ENCODE measurements at places on chromosomes 16 and 17.

- no peak for DNase-seq
These were observed 389.6 kb upstream of the DYNLRB2 start for GRCh38 chr16:80150978-80151721.

DNA sequence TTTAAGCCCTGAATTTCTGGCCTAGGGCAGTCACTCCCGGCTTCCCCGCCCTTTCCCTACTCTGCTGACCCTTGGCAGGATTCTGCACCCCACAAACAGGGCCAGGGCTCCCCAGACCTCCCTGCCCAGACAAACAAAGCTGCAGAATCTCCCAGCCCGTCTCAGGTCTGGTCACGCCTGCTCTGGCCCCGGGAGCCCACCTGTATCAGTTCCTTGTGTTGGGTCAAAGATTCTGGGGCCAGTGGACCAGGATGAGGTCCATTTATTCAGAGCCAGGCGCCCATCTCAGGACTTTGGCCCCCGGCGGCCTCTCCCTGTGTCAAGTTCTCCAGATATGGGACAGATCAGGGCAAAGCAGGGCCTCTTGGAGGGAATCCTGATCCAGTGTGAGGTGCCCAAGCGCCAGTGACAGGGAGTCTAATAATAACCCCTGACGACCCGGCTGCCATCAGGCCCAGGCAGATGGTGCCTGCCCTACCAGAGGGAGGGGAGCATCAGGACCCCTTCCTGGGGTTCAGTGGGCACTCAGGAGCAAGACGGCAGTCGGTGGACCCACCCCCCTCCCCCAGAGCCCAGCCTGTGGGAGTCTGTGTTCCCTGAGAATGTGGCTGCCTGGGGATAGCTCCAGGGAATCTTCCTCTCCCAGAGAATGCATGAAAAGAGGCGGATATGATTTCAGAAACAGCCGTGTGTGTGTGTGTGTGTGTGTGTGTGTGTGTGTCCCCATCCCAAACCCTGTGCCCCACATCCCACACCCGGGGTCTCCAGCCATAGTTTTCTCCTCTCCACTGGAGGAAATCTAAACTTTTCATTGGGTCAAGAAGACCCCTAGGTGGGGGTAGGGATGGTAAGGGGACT is 1.3 kb downstream of the TTYH2 start:
- DNase-seq = no peak

- no peak for DNase-seq
These were observed 357.9 kb upstream of the HSBP1 start for GRCh38 chr16:83449861-83450260.

DNA sequence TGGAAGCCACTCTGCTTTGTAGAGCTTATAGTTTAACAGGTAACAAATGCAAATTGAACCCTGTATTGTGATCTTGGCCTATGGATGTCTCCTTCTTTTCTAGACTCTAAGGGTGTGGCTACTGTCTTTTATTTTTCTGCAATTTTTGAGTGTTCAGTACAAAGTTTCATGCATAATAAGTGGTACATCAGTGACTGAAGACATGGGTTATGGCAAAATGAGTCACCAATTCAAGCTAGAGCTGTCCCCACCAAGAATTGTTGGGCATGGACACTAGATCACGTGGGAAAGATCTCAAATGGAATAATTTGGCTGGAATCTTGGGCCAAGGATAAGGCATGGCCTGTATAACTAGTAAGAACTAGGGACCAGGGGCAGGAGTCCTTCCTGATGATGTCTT is 228.4 kb upstream of the N4BP1 start:
- DNase-seq = no peak

GRCh38 chr17:69346766-69347165 is 19.8 kb upstream of the ABCA5 start:
- no peak for DNase-seq

- DNase-seq = no peak
These were observed 277.1 kb downstream of the CEP112 start for GRCh38 chr17:65914784-65915342.

DNA sequence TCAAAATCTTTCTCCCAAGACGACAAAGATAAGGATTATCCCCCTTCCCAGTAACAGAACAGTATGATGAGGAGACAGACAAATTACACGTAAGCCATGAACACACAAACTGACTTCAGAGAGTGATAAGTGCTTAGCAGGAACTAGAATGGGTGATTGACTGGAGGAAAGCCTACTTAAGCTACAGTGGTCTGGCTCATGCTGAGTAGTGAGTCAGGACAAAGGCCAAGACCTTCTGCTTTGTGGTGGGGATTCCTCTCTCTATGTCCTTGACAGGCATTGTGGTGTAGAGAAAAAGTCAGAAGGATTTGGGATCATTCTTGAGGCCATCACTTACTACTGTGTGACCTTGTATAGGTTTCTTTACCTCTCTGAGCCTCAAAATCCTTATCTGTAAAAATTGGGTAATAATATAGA is 381.9 kb upstream of the CCL2 start:
- DNase-seq = no peak

- no peak for DNase-seq
These were observed 20.8 kb upstream of the ZNF423 start for GRCh38 chr16:49876716-49877129.
